ENCODE measurements at places on chromosomes 16 and 17. TPM values are rescaled to one million over a fixed set of nuclear protein-coding genes. Genes with fewer than 3 reads are reported as not detected.

- no peak for DNase-seq
Observed at GRCh38 chr17:82670661-82671450, 22.6 kb upstream of the WDR45B start.

DNA sequence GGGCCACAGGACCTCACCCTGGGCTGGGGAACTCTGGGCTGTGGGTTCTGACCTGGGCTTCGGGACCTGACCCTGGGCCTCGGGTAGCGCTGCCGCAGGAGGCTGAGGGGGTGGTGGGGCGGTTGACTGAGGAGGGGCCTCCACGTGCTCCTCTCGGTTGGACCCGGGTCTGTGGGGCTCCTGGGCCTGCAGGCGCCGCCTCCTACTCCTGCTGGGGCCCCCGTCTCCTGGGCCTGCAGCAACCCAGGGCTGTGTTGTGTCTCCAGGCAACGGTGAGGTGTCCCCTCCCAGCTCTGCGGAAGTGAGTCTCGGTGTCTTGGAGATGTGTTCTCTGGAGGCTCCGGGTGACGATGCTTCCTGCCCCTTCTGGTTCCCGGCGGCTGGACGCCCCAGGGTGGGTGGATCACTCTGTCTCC is 41.5 kb upstream of the GNG13 start:
- DNase-seq: no peak

DNA sequence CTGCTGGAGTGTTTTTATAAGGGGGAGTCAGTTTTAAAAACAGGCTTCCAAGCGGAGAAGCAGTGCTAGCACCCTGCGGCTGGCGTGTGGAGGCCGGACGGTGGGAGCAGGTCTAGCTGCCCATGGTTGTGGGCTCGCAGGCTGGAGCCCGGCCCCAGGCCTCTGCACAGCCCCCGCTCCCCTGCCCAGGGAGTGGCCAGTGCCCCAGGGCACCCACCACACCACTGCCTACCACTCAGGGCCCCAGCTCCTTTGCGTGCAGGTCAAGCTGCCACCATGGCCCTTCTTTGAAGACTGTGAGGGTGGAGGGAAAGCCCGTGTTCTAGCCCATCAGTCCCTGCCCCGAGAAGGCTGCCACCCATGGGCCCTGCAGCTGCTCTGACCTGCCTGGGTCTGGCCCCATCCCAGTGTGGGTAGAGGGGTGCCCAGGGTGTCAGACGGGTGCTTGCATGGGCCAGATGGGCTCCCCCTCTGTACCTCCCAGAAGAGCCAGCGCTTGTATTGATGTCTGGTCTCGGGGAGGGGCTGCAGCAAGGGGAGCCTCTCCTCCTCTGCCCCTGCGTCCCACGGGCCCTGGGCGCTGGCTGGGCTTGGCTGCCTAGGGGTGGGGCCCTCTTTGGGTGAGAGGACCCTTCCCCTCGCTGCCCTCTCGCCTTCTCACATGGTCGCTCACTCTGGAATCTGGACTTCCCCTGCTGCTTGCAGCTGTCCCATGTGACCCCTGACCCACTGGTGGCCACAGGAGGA is 1.5 kb upstream of the NUDT16L1 start:
- DNase-seq: no peak

- no peak for DNase-seq
Observed at GRCh38 chr17:81434072-81434471, 38.8 kb downstream of the BAHCC1 start.

DNA sequence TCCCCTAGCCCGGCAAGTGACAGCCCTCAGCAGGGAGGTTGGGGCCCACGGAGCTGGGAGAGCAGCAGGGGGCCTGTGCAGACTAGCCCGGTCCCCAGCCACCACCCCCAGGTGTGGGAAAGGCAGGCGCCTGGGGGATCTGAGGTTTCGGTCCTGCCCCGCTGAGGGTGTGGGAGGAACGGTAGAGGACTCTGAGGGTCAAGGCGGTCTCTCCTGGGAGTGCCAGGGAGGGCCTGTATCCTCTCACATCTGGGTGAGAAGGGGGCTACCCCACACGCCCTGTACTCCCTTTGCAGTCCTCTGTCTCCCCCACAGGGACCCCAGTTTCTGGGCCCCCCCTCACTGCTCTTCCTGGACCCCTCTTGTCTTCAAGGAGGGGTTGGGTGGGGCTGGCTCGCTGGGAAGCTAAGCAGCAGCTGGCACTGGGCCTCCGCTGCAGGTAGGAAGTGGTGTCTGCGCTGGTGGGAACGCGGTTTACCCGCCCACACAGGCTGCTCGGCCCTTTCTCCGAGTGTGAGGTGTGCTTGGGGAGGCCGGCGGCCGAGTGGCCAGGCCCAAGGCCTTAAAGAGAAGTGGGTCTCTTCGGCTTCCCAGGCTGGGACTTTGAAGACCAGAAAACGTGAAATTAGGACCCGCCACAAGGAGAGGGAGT is 15.4 kb downstream of the CD7 start:
- DNase-seq: no peak

DNA sequence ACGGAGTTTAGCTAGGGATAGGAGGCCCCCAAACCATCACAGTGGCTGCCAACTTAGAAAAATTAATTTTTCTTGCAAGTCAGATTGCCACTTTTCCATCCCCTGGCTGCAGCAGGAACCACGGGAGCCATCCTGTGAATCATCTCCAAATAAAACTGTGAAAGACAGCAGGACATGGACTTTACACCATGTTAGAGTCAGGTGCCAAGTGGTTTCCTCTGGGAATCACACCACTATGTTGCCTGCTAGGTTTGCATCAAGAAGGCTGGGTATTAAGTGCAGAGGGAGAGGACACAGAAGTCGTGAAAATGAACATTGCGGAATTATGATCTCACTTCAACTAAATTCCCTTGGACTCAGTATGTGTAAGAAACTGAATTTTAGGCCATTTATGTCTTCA is 471.3 kb upstream of the GOT2 start:
- DNase-seq: no peak

DNA sequence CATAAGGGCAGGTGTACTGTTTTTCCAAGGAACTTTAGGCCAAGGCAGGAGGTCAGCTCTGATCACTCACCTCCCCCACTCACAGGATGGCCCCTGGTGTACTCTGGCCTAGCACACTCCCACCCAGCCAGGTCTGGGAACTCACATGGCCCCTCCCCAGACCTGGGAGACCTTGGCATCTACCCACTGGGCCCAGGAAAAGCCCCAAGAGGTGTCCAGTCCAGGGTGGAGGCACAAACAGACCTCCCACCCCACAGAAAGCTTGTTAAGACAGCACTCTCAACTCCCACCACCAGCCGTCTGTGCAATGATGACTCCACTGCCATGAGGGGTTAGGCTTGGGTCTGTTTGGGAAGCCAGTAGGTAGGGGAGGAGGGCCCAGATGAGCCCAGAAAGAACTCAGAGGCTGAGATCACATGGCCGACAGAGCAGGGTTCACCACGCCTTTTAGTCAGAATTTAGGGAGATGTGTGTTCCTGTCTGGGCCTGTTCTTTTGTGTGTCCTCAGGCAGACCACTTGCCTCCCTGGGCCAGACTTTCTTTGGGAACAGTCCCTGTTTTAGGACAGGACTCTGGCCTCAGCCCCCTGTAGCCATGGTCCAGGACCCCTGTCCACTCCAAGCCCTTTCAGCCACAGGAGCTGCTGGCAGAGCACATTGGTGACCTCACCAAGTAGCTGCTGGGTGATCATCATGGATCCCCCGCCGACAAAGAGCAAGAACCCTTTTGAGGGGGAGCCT is 12.1 kb upstream of the CBFB start:
- DNase-seq: no peak

- no peak for DNase-seq
Observed at GRCh38 chr17:50967795-50968194, 101.6 kb upstream of the TOB1 start.

DNA sequence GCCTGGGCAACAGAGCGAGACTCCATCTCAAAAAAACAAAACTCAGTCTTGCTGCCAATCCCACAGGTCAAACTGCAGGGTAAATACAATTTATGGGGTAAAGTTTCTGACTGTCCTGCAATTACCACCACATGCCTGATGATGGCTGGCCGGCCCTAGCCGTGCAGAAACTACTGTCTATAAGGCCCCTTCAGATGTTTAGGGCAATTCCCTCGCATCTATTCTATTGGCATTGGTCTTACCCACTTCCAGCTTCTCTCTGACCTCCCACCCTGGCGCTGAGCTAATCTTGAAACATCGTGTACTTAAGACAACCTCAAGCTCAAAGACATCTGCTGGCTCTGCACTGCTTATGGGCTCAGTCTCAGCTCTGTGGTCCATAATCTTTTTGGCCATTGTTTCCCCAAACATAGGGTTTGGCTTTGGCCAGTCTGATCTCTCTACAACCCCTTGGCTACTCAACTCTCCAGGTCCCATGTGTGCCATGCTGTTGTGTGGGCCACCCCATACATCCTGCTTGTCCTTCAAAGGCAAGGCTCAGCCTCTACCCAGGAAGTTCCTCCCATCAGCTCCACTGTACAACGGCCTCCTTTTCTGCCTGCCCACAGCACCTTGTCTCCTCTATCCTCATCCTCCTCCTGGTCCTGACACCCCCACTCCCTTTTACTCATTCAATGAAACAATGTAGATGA is 16.6 kb downstream of the MAP3K14 start:
- DNase-seq: no peak

DNA sequence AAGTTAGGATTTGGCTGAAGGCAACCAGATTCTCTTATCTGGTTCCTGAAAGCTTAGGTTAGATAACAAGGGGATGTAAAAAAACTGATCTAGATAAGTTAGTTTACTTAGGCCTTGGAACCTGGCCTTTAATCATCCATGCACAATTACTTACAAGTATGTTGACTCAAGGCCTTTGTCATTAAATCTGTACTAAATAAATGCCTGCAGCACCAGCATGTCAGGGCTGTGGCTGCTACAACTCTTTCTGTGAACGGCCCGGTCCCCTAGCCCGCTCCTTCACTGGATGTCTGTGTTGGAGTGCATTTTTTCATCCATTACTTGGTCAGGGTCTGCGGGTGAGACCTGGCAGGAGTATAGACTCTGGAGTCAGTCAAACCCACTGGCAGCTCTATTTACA is 48.4 kb upstream of the ALDH3A1 start:
- DNase-seq: no peak

- DNase-seq: no peak
Observed at GRCh38 chr17:48787828-48788227, 29.2 kb downstream of the TTLL6 start.

DNA sequence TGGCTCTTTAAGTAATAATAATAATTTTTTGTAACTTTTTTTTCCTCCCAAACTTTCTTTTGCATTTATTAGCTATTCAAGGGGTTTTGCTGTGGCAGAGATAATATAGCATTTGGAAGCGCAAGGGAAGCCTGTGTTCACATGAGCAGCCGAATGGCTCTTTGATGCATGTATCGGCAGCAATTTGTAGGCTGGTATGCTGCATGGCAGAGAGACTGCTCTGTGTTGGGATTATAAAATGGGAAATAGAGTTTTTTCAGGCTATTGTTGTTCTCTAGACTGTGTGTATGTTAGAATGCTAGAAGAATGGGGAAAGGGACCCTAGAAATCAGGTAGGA is 94.6 kb upstream of the SALL1 start:
- no peak for DNase-seq

GRCh38 chr17:37831492-37831891 is 86.6 kb upstream of the HNF1B start:
- no peak for DNase-seq

- no peak for DNase-seq
Observed at GRCh38 chr16:20870122-20870820, 29.9 kb downstream of the DCUN1D3 start.

DNA sequence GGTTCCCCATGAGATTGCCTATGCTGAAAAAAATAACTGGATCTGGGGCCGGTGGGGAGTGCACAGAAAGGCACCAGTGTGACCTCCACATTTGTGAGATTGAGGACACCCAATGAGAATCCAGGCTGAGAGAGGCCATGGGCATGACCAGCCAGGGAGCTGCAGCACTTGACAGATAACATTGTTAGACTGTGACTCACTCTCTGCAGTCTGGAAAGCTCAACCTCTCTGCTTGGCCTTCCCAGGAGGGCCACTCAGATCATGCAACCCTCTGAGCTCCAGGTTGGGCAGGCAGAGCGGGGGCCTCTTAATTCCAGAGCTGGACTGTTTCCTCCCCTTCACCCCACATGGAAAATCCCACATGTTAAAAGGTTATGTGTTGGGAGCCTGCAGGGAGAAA is 30.1 kb downstream of the FZD2 start:
- no peak for DNase-seq

DNA sequence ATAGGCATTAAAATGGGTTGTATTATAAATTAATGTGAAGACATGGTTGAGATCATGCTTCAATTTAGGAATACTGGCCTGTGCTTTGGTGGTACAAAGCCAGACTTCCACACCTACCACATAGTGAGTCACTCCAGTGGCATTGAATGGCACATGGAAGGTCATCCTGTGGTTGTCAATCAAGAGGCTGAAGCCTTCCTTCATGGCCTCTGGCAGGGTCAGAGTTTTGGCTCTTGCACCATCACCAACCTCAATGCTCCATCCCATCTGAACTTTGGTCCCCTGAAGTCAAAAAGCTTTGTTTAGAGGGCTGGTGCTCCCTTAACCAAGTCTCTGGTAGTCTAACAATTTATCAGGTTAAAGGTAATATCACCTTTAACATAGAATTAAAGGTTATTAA is 6.1 kb downstream of the ZP2 start:
- no peak for DNase-seq

DNA sequence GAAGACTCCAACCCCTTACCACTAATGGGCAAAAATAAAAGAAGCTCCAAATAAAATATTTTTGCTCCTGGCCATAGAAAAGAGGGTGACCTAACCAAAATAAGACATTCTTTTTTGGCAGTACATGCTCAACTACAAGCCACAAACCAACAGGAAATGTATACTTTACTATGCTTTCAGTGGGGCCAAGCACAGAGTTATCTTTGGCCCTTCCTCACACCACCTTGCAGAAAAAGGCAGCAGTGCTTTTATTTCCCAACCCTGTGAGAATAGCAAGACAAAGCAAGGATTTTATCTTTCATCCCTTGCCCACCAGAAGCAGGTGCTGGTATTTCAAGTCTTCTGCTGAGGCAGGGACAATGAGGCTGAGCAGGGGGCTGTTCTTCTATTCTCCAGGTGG is 1493.1 kb downstream of the CDH11 start:
- no peak for DNase-seq

- DNase-seq: no peak
Observed at GRCh38 chr17:63390090-63390489, 56.0 kb downstream of the CYB561 start.

AATF gene
- 30.0 TPM for total RNA-seq

TMC7 gene
- 10.6 TPM for total RNA-seq

ARL5C gene
- not detected for total RNA-seq

METRNL gene
- 87.2 TPM for total RNA-seq

All from colonic mucosa (tissue), 4 donors.